ENCODE measurements at places on chromosomes 7 and 10.
A peak's percentile ranks its signal among the peaks of the same experiment; 100 is the strongest.

DNA sequence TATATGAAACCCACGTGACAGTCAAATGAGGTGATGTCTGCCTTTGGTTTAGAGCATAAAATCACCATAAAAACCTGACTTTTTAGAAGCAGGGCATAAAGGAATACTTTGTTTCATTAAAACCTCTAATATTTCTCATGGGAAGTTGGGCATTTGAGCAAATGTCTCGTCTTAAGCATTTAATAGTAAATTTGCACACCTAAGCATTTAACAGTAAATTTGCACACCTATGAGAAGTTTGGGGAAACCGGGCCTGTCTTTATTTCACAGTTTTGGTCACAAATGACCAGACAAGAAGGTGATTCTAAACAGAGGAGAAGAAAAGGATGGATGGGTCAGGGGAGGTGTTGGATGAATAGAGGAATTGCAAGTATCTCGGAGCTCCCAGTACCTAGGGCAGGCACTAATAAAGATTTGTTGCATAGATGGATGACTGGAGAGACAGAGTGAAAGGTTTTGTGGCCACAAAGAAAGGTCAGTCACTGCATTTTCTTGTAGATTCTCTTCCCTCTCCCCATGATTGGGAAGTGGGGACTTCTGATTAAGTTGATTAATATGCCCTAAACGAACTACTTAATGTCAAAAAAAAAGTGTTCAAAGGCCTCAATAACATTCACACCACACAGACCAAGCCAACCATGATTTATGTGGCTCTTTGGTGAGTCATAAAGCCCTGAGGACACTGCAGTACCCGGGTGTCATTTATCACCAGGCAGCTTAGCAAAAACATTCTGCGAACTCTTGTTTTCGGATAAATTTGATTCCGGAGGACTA lies 158.2 kb downstream of the SPAG6 start:
- DNase-seq = no peak

GRCh38 chr10:68153473-68154210 lies 44.4 kb downstream of the MYPN start:
- no peak for DNase-seq

DNA sequence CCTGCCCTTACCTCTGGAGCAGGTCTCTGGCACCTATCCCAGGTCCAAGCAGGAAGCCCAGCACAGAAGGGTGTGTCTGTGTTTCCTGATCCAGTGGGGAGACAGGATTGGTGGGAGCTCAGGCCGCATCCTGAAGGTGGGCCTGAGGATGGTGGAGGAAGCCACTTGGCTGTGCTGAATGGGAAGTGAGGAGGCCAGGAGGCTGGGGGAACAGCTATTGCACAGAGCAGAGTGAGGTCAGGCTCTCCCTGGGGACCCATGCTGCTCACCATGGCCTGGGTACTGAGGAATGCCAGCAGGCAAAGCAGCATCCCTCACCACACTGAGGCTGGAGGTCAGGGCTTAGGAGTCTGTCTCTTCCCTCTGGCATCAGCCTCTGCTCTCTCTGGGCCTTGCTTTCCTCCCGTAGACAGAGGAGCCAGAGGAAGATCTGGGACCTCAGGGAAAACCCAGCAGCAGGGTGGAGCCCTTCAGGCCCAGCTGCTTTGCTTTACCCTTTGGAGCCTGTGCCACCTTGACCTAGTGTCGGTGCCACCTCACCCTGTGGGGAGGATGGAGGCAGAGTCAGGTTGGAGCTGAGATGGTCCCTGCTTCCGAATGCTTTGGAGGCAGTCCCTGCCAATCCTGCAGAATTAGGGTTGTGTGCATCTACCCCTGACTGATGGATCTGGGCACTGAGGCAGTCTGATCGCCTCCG lies 39.0 kb downstream of the CDH23 start:
- no peak for DNase-seq

GRCh38 chr10:3570131-3570729 lies 214.8 kb downstream of the KLF6 start:
- DNase-seq = no peak

GRCh38 chr10:78703593-78703992 lies 365.2 kb upstream of the ZMIZ1 start:
- no peak for DNase-seq

GRCh38 chr7:46432708-46433107 lies 511.6 kb upstream of the IGFBP3 start:
- no peak for DNase-seq

GRCh38 chr10:34739915-34740314 lies 75.2 kb downstream of the PARD3 start:
- DNase-seq = no peak

DNA sequence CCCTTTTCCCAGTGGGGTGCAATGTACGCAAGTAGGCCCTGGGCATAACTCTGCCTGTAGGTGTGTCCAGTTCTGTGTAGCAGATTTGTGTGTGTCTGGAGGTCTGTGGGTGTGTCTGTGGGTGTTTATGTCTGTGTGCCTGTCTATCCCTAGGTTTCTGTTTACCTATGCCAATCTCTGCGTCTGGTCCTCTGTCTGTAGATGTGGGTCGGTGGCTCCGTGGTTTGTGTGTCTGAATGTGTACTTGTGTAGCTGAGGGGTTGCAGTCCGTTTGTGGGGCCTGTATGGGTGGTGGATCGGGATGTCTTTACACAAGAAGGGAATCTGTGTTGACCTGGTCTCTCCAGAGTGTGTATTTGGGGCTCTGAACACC lies 932 bp downstream of the NYAP1 start:
- DNase-seq = no peak

DNA sequence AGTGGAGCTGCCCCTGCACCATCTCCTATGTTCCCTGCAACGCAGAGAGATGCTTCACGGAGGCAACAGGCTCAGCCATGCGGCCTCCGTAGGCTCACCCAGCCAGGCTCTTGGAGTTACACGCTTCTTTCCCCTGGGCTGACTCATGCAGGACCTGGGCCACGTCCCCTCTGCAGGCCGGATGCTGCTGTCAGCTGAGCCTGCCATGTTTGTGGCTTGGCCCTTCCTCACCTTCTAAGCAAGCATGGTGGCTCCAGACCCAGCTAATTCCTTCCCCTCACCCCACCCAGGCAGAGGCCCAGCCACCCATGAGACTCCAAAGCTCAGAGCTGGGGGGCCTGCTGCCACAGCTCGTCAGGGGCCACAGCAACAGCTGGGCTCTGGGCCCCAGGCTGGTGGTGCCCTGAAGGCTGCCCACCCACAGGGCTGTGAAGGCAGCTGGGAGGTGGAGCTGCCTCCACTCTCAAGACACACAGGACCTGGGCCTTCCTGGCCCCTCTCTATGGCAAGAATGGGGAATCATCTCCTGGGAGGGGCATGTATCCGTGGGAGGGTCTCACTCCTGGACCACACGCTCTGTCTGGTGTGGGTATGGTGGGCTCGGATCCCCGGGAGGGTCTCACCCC lies 219.6 kb downstream of the ELFN1 start:
- DNase-seq = no peak

GRCh38 chr7:43372676-43373355 lies 210.1 kb upstream of the STK17A start:
- no peak for DNase-seq

DNA sequence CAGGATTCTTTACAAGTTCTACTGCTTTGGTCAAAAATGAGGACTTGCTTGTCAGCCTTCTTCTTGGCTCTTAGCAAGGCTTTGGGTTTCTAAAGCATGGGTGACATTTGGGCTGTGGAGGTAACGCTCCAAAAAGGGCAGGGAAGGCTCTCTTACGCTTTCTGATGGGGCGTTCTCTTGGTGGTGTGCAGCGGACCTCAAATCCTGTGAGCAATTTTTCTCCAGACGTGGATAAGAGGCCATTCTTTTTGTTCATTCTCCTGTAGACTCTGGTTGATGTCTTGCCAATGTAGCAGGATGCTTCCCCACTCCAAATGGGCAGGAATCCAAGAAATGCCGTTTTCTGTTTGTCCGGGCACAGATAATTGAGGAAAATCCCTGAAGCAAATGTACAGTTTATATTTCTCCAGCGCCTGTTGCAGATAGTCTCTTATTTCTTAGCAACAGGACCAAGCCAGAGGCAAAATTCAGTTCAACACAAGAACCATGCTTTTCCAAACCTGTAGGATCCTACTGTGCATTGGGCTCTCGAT lies 138.4 kb upstream of the NFE2L3 start:
- no peak for DNase-seq

- no peak for DNase-seq
These were observed at the start of gene ADCYAP1R1 for GRCh38 chr7:31051598-31052486. ADCYAP1R1 (plus strand) TSS chr7:31052308; CDS start chr7:31063265, 10,957 bp downstream.

- no peak for DNase-seq
These were observed 129.9 kb downstream of the NOC3L start for GRCh38 chr10:94232711-94233383.

DNA sequence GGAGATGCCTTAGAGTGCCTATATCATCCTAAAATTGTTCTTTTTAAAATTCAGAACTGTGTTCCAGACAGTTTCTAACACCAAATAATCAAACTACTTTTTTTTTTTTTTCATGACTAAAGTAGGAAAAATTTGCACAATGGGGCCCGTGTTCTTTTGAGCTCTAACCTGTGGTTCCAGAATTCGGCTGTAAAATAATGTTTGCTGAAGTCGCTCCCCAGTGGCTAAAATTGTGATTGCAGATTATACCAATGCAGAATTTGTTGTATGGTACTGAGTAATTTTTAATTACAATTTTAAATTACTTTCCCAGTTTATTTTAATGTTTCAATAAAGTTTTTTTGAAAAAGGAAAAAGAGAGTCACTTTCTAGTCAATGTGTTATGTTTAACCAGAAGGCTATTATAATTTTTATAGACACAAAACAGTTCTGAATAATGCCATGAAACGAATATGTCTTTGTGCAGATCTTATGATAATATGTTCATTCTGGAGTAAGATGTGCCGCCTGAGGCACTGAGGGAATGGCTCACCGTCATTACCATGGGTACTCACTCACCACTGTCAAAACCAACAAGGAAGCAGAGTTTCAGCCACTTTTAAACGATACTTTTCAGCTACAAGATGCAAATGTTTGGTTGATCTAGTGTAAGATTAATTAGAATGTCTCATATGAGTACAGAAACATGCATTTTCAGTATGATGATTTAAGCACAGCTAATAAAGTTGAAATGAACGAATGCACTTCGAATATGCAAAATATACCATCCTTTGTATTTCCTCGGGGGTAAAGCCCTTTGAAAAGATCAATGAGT lies 173.6 kb downstream of the PRKCQ start:
- DNase-seq = peak; percentile 38

- peak; percentile 28 for DNase-seq
These were observed 136.0 kb downstream of the KIF20B start for GRCh38 chr10:89837165-89838043.

GRCh38 chr10:127234306-127234800 lies 38.0 kb upstream of the INSYN2A start:
- DNase-seq = no peak

DNA sequence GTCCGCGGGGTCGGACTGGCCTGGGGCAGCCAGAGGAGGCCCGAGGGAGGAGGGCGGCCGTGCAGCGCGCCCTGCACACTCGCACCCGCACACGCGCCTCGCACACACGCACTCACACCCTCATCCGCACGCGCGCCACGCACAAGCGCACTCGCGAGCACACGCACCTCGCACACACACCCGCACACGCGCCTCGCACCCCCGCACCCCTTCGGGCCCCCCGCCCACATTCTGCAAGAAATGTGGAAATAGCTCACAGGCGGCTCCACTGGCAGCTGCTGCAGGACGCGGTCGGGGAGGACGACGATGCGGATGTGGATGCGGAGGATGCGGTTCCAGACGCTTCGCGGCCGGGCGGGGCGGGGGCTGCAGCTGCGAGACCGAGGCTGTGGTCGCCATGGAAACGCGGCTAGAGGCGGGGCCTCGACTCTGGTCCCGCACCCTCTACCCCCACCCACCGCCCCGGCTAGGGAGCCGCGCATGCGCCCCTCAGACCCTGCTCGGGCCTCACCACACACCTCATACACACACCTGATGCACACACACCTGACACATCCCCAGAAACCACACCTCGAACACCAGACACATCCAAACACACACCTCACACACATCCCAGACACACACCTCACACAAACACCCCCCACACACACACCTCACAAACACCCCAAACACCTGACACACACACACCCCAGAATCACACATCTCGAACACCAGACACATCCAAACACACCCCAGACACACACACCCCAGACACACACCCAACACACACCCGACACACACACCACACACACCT lies at the start of gene CALY:
Gene CALY, minus strand, starts transcription at position 320 of the 793 bp plus-strand sequence. CDS start 7,907 bp downstream, outside the sequence.
- DNase-seq = peak; percentile 92

- no peak for DNase-seq
These were observed 43.3 kb downstream of the NRAP start for GRCh38 chr10:113620511-113620910.

DNA sequence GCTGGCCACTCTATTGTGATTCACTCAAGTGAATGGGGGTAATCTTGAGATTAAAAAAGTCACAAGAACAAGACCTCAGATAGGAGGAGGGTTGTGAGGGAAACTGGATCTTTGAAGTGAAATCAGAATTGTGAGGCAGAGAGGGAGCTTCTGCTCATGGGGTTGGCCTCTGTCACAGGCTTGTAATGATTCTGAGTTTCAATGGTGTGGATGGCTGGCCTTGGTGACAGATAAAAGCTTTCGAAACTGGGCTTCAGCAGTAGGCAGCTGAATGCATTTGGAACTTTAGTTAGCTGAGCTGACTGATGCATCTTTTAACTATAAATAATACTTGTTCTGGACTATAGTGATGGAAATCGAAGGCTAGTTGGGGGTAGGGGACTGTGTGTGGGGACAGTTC lies 12.2 kb downstream of the TAS2R60 start:
- DNase-seq = no peak

DNA sequence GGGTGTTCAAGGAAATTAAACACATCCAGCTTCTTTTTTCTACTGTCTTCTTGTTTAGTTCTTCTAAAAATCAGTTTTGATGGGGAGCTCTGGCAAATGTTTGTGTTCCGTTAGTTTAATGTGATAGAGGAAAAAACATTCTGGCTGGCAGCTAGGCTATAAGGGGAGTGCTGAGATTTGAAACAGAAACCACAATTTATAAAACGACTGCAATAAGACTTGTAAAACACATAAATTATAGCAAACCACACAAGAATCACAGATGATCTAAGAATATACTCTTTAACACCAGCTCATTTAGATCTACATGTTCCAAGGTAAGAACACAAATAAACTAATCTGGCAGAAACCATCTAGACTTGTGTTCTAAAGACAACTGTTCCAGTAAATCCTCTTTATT lies 425.5 kb downstream of the CNTNAP2 start:
- no peak for DNase-seq

DNA sequence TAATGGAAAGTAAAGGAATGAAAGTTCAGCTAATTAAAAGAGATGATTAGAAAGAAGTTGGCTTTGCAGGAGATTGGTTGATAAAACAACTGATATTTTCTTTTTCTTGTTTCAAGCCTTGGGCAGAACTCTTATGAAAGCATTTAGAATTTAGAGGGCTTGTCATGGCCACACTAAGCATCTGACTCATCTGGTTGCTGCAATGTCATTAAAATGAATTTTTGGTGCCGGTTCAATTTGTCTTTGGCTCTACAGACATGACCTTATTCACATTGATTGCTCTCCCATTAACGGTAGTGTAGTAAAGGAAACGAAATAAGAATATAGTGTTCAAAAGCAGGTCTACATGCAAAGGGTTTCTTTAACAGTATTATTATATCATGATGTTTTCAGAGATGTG lies 1012.4 kb upstream of the C7orf33 start:
- DNase-seq = no peak

Data from CD4-positive, alpha-beta memory T cell (primary cell).